Bronchial epithelial cell (primary cell): ENCODE measurements at places on chromosomes 3 and 15. TPM values are rescaled to one million over a fixed set of nuclear protein-coding genes. Genes with fewer than 3 reads are reported as not detected.

OR5K2 gene
- not detected in 2 replicates for total RNA-seq

TJP1 gene
- 62.9 and 86.5 TPM in 2 replicates for total RNA-seq

TM4SF18 gene
- total RNA-seq, result not detected in 2 replicates

IL20RB gene
- total RNA-seq, result 150 and 291 TPM in 2 replicates

MAP3K13 gene
- 14.5 and 25.6 TPM in 2 replicates for total RNA-seq
